CD4-positive, alpha-beta T cell treated with Interleukin-6 for 4 hours (primary cell): ENCODE measurements at places on chromosomes 3 and 15.
A peak's percentile ranks its signal among the peaks of the same experiment; 100 is the strongest.

DNA sequence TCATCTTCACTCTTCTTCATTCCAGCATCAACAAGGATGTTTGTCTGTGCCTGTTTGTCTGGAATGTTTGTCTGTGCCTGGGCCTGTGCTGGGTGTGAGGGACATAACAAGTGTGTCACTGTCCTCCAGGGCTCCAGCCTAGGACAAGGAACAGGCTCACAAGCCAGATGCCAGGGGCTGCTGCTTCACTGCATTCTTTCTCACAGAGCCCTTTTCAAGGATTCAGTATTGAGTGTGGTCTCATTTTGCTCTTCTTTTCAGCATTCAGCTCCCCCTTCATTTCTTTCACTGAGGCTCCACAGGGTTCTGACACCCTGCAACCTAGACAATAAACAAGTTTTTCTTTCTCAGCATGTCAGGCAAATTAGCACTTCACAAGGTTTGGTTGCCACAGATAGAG lies 43.6 kb upstream of the KY start:
- no peak for DNase-seq

- DNase-seq = no peak
Measured at GRCh38 chr3:131386429-131387165, 5.0 kb downstream of the NUDT16 start.

DNA sequence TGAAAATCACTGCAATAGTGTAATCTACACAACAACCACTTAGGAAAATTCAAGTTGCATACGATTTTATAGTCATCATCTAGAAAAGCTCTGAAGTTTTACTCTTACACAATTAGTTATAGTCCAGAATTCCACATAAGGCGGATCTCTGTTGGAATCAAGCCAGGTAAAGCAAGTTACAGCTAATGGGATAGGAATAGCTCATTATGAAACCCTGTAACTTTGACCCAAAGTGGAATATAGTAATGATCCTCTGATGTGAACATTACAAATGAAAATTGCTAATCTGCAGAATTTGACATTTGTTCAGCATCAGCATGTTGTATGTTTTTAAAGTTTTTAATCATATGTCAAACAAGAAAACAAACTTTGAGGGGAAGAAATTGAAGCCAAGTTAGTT lies 4.4 kb downstream of the CERS3 start:
- no peak for DNase-seq

DNA sequence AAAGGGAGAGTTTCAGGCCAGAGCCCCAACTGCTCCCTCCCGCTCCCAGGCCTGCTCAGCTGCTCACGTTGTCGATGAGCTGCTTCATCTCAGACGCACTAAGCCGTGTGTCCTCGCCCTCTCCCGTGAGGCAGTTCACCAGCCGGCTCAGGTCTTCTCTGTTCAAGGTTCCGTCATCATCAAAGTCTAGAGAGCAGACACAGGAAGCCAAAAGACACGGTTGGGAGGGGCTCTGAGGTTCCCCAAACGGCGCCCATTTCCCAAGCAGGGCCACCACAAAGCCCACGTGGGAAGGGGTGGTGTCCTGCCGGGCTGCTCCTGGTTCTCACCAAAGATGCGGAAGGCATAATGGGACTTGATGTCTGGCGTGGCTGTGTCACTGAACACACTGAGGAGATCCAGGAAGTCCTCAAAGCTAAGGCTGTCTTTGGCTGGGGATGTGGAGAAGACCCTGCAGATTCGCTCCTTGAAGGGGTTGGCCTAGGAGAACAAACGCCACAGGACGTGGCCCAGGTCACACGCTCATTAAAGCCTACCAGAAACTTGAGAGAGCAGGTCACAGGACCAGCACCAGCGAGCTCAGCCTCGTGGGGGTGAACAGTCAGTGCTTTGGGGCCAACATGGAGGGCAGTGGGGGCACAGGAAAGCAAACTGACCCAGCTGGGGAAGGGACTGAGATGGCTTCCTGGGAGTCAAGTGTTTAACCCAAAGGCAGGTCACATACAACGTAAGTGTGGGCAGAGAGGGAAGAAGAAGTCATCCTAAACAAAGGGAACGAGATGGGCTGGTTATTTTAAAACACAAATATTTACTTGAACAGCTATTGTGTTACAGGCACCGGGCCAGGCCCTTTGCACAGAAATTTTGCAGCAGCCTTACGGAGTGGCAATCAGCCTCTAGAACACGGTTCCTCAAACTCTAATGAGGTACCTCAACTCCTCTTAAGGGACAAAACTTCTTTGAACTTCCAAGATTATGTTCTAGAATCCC lies 2.4 kb downstream of the CIB1 start:
- peak; percentile 86 for DNase-seq

- no peak for DNase-seq
Measured at GRCh38 chr3:45932112-45932511, 11.2 kb upstream of the CXCR6 start.

DNA sequence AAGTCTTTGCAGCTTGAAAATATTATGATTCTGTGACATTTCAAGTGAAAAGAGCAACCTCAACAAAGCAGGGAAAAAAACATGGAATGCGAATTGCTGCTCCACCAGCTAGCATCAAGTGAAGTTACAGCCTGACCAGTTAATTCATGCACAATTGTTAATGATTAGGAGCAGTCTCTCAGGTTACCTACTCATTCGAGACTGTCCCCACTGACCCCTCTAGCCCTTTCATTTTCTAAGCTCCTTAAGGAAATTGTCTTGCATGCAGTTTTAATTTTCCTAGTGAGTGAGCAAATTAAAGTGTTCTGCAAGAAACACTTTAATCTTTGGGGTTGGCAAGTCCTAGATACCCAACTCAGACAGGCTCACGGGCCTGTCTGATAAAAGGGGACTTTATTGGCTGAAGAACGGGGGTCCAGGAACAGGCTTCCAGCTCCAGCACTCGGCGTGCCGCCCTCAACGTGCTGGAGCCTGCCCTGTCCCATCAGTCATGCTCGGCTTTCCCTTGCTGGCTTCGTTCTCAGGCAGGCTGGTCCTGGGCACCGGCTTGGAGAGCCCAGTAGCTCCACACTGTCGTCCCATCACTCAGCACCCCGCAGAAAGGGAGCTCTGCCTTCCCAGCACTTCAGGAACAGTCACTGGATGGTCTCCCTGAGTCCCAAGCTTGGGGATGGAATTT lies 18.3 kb downstream of the PODXL2 start:
- no peak for DNase-seq

- DNase-seq = no peak
Measured at GRCh38 chr3:12444582-12445471, 39.5 kb upstream of the TSEN2 start.

DNA sequence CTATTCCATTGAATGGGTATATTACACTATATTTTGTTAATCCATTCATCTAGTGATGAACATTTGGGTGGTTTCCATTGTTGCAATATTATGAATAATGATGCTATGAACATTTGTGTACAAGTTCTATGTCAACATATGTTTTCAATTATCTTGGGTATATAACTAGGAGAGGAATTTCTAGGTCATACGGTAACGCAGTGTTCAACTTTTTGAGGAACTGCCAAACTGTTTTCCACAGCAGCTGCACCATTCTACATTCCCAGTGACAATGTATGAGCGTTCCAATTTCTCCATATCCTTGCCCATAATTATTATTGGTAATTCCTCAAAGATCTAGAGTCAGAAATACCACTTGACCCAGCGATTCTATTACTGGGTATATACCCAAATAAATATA lies 24.1 kb upstream of the RORA start:
- DNase-seq = no peak

- no peak for DNase-seq
Measured at GRCh38 chr15:81516461-81516860, 142.4 kb upstream of the TMC3 start.

- no peak for DNase-seq
Measured at GRCh38 chr15:49644364-49644794, 23.5 kb downstream of the DTWD1 start.

DNA sequence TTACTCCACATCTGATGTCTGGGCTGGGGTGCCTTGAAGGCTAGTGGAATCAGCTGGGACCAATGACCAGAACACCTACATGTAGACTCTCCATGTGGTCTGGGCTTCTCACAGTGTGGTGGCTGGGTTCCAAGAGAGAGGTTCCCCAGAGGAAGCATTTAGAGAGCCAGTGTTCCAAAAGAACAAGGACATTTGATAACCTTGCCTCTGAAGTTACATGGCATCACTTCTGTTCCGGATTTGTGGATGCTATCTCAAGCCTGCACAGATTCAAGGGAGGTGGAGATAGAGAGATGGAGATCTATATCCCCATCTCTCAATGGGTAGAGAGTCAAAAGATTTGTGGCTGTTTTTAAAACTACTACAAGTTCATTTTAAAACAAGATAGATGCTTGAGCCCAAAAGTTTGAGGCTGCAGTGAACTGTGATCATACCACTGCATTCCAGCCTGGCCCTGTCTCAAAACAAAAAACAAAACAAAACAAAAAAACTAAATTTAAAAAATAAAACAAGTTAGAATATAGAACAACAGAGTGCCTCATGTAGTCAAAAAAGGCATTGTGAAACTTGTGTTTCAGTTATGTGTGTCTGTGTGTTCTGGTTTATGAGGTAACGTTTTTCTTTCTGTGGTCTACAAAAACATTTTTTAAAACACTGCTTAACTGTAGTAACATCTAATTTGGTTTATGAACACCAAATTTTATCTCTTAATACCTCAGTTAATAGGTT lies 44.8 kb downstream of the PDE8A start:
- no peak for DNase-seq

- no peak for DNase-seq
Measured at GRCh38 chr15:99963096-99963825, 230.0 kb upstream of the LYSMD4 start.

DNA sequence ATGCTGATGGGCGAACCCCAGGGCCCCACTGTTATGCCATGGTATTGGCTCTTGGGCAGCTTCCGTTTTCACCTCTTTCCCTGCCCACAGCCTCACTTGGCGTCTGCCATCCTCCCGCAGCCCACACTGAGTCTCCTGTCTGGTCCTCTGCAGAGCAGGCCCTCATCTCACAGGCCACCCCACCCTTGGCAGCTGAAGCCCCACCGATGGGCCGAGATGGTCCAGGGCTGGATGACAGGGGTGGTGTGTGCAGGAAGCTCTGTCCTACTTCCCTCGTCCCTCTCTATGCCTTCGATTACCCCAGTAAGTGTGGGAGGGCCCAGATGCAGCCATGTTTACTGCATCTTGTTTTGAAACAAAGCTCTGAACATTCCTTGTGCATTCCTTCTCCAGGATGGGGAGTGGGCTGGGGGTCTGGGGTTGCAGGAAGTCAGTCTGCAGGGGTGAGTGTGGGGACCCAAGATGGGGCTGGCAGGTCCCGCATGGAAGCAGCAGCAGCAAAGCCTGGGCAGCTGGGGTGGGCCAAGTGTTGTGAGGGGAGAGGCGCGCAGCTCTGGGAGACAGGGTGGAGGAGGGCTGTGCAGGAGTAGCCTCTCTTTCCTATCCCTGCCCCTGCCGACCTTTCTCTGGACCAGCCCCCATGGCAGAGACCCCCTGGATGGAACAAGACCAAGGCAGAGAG lies 20.9 kb downstream of the TBC1D21 start:
- no peak for DNase-seq

DNA sequence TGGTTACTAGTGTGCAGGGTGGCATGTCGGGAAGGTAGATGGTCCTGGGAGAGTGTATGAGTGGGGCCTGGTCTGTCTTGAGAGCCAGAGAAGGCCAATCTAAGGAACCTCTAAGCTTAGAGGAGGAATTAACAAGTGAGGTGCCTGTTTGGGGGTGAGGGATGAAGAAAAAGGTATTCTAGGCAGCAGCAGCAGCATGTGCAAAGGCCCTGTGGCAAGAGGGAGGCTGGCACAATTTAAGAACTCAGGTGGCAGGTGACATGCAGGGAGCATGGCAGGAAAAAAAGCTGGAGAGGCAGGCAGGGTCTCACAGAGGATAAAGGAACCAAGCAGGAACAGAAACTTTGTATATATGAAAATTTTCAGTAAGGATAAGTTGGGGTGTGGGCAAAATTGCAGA lies 51.2 kb downstream of the SPSB4 start:
- DNase-seq = no peak

GRCh38 chr3:114408736-114409670 lies 115.2 kb downstream of the TIGIT start:
- DNase-seq = no peak

- no peak for DNase-seq
Measured at GRCh38 chr15:72389231-72389630, 8.9 kb upstream of the TMEM202 start.

- no peak for DNase-seq
Measured at GRCh38 chr3:150293401-150294001, 114.6 kb upstream of the TSC22D2 start.

DNA sequence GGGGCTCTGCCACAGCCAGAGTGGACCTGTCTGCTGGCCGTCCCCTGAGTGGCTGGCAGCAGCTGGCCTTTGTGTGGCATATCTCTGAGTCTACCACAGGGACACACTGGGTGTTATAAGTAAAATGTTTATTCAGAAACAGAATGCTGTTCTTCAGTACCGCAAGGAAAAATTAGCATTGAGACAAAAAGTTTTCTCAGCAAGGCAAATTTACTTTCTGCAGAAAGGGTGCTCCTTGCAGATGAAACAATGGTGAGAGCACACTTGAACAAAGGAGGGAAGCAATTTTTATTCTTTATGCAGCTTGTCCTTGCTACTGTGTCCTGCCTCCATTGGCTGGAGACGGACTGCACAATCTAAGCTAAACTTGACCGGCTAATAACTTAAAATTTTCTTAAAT lies 4.0 kb downstream of the TMEM89 start:
- no peak for DNase-seq

DNA sequence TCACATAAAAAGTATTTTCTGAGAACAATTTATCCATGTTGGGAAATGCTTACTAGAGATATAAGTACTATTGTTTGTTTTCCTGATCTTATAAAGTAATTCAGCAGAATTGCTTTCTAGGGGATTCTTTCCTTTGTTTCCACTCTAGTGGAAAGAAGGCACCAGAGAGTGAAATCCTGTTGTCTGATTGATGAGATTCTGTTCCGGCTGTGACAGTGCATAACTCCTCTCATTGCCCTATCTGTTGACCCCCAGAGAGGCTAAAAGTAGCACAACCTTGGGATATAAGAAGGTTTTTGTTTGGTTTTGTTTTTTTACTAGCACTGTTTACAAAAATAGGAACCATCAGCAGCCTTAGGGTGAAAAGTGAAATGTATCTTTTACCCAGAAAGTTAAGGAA lies 114.1 kb downstream of the ALCAM start:
- no peak for DNase-seq

- DNase-seq = no peak
Measured at GRCh38 chr3:48064292-48064829, 48.1 kb upstream of the MAP4 start.
